ENCODE measurements at places on chromosomes 3 and 15.

DNA sequence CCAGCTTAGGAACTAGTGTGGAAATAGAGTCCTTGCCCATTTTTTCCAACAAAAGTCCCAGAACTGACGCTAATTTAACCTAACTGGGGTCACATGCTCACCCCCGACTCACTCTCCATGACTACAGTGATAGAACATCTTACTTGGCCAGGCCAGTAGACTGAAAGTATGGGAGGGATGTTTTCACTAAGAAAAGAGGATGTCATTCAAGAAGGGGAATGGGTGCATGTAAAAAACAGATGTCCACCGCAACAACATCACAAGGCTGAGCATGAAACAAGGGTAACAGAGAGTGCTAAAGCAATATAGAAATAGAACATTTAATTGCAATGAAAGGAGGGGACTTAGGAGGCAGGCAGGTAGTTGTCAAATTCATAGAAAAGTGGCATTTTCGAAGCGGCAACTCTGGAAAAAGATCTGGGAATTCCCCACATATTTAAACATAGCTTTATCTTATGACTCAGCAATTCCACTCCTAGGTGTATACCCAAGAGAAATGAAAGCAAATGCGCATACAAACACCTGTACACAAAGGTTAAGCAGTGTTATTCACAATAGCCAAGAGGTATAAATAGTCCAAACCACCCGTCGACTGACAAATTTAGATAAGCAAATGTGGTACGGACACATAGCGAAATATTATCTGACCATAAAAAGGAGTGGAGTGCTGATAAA lies 41.1 kb upstream of the UBE2E2 start:
- DNase-seq = no peak

DNA sequence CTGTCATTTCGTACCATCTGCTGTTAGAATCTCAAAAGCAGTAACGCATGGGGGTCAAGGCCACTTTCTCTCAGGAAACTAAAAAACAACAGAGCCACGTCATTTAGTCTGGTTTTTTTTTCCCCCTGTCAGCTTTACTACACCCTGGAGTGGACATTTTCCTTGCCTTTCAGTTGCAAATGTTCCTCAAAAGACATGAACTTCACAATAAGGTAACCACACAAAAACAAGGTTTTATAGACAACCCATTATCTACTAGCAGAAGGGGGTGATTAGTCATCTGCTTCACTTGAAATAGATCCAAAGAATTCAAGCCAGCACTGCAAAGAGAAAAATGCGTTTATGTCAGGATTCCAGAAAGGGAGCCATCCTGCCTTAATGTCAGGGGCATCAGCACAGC lies 171.8 kb upstream of the CDIN1 start:
- no peak for DNase-seq

DNA sequence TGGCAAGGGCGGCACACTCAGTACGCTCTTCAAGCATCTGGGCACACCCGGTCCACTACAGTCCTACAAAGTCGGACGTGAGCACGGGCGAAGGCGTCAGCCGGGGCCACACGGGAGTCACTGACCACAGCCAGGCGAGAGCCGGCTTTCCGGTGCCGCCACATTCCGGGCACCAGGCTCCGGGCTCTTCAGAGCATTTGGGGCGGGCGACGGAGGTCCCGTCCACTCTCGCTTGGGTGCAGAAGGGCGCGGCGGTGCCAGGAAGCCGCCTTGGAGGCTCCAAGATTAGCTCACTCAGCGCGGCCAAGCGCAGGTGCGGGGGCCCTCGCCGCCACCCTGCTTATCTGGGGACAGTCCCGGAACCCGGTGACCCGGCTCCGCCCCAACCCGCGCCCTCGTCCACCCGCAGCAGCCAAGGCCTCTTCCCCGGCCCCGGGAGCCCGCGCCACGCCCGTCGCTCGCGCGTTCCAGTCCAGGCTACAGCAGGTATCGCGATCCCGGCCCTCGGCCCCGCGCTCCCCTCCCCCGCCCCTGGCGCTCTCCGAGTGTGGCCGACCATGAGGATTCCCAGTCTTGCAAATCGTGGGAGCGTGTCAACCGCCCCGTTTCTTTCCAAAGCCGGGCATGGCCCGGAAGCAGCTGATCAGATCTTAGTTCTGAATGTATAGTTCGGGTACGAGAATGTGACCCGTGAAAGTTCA lies at the start of gene ADPRH:
TSS of gene ADPRH (plus strand) at position 127 of the 701 bp plus-strand sequence. CDS start 2,678 bp downstream, outside the sequence.
- DNase-seq = peak; percentile 56

- DNase-seq = no peak
Observed at GRCh38 chr3:156551261-156551660, 3.7 kb downstream of the SSR3 start.

- DNase-seq = no peak
Observed at GRCh38 chr3:106640353-106640752, 736.9 kb upstream of the CCDC54 start.

DNA sequence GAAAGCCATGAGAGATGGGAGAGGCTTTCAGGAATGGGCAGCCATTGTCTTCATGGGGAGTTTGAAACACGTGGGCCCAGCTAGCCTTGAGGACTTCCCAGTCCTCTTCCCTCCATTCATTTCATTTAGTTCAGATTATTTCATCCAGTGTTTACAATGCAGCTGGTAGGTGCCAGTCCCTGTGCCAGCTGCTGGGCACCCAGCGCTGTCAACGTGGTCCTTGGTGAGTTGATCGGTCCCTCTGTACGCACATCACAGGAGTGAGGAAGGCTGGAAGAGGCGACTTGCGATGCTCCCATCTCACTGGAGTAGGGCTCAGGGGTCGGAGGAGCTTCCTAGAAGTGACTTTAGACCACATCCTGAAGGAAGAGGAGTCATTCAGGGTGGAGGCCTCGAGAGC lies 206.4 kb upstream of the BHLHE40 start:
- no peak for DNase-seq

DNA sequence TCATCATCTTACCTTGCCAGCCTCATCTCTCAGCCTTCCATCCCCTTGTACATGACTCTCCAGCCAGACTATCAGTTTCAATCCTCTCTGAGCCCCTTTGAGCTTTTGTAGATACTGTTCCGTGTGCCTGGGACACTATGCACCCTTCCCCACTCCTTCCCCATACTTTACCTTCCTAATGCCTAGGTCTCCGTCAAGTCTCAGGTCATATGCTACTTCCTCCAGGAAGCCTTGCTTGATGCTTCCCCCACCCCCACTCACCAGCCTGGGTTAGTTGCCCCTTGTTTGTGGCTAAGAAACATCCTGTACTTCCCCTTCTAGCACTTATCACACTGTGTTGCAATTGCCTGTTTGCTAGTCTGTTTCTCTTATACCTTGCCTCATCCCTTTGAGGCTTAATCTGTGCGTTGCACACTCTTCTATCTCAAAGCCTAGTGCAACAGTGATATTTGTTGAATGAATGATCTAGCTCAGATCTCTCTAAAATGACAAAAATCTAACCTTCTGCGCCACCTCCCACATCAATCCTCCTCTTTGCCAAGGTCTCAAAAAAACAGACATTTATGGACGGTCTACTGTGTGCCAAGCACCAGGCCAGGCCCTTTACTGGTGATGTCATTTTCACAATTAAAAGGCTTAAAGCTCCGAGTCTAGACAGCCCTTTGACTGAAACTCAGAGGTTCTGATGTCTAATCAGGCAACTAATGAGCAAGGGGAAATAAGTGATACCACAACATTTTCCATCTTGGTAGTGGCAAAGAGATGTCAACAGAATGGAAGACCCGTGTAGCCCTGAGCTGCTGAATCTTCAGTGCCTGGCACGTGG lies 6.5 kb upstream of the USP3 start:
- peak; percentile 87 for DNase-seq

DNA sequence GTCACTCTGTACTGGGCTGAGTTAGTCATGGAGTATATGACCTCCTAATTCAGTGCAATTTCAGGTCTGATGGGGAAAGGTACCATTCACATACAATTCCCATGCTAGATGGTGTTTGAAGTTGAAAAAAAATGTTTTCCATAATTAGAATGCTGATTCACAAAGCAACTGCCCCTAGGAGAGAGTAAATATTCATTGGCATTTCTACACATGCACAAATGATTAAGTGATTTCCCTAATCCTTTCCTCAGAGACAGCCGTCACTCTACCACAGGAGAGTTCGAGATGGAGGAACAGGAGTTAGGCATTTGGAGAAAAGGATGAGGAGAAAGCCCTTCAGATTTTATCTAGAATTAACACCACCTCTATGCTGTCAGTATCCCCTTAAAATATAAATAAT lies 32.5 kb downstream of the GADL1 start:
- DNase-seq = no peak

DNA sequence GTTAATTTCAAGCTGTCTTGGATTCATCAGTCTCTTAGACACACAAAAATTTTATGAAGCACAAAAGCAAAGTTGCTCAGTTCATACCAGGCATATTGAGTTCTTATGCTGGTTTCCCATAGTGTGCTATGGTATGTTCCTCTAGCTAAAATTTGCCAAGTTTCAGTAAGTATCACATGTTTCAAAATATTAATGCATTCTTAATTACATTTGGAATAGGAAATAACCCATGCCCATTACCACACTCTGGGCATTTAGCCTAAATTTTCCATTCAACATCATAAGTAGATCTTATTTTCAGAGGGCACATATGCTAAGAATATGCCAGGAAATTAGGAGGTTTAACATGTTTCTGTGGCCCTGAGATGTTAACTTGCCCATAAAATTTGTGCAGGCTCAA lies 289.9 kb downstream of the SHOX2 start:
- no peak for DNase-seq

DNA sequence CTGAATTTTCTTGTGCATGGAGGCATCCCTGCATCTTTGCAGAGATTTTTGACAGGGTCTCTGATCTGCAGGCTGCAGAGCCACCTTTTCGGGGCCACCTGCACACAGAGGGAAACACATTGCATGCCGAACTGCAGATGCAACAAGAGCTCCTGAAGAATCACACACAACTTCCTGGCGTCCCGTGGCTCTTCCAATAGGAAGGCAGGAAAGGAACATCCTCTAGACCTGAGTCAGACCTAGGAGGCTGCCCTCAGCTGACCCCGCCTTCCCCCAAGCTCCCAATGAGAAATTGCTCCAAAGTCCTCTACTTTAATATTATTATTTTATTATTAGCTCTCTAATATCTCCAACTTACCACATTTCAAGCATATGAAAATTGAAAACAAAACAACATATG lies 213.2 kb upstream of the ARRDC4 start:
- no peak for DNase-seq

- no peak for DNase-seq
Observed at GRCh38 chr15:67002368-67002767, 63.0 kb upstream of the SMAD3 start.

- DNase-seq = peak; percentile 34
Observed at GRCh38 chr15:58545307-58546065, 113.7 kb downstream of the LIPC start.

GRCh38 chr3:131957980-131958379 lies 76.8 kb downstream of the CPNE4 start:
- no peak for DNase-seq

GRCh38 chr15:81323559-81323943 lies 390 bp downstream of the STARD5 start:
- DNase-seq = no peak
